ENCODE measurements at places on chromosomes 12 and 14.

DNA sequence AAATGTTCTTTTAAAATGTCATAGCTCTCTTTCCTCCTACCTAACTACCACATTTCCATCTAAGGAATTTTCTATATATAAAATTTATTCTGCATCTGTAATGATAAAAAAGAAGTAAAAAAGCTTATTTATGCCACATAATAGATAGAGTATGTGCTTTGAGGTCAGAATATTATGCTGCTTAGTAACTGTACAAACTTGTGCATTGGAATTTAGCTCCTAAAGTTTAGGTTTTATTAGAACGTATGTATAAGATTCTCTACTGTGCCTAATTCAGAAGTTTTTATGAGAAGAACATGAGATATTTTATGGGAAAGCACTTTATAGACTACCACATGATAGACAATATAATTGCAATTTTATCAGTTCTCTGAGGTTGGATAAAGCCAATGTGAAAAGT is 384.6 kb downstream of the SLC16A7 start:
- DNase-seq = no peak

- no peak for DNase-seq
Measured at GRCh38 chr12:114668886-114669288, 15.1 kb downstream of the TBX3 start.

GRCh38 chr12:54786081-54786480 is 68.2 kb upstream of the MUCL1 start:
- no peak for DNase-seq

DNA sequence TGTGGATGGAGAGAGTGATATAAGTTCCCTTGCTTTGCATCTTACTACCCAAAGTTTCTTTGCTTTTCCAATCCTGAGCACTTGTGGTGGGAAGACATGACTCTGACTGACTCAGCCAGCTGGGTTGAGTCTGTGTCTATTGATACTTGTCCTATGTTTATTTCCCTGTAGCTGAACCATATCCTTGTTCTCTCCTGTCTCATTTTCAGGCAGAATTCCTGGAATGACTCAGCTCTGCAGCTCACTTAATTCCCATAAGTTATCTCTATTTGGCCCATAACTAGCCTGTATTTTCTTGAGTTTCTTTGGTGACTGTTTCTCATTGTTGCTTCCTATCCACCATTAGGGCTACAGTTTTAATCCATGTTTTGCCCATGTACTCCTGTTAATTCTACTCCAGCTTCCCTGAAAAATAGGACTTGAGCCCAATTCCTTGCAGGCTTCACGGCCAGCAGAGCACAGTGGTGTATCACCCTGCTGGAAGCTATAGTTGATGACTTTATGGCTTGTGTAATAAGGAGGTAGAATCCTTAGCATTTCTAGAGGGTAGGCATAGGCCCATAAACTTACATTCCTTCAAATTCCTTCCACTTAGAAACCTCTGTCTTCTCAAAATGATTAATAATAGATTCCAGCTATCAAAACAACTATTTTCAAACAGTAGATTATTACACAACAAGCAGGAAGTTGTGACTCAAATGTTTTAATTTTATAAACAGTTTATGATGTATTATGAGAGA is 183.1 kb downstream of the TMTC3 start:
- no peak for DNase-seq

DNA sequence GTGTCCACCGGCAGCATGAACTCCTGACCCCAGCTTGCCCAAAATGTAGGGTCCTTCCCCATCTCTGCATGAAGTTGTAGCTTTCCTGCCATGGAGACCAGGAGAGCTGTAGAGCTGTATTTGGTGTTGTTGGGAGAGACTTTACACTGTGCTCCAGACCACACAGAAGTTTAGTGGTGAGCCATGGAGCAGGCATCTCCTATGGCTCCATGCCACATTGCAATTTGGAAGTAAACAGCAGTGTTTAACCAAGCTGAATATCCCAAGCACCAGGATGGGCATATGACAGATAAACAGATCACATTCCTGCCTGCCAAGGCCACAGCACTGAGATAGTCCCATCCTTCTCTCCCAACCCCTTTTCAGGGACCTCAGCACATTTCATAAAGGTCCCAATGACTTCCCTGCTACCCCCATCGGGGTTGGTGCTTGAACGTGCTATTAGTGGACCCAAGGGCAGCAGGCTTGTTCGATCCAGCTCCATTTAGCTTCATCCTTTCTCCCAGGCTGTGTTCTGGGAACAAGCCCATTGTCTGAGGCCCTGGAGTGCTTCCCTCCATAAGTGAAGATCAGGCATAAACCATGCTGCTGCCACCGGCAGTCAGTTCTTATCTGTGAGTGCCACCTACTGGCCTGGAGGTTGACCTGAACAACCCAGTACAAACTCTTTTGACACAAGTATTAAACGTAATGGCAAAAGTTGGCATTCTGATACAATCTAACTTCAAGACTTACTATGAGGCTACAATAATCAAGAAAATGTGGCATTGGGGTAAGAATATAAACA is 172.3 kb upstream of the ATXN7L3B start:
- DNase-seq = no peak

- no peak for DNase-seq
Measured at GRCh38 chr12:57080855-57081254, 2.3 kb upstream of the NEMP1 start.

GRCh38 chr12:64390275-64390851 is at the start of gene C12orf56:
Gene C12orf56 (minus strand): TSS chr12:64390758. CDS start chr12:64390565, 193 bp downstream.
- DNase-seq = no peak

DNA sequence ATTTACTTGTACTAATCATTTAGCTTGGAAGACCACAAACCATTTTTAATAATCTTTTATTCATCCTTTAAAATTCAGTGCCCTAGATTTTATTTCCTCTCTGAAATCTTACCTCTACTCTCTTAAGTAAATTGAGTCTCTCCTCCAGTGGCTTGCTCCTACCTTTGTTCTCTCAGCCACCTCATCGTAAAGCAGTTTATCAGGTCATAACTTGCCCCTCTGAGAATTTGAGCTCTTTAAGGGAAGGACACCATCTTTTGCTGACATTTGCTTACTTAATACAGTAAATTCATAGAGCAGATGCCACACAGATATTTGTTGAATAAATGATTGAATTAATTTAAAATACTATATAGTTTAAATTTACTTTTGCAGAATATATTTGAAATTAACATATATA is 794.3 kb downstream of the C12orf50 start:
- no peak for DNase-seq

DNA sequence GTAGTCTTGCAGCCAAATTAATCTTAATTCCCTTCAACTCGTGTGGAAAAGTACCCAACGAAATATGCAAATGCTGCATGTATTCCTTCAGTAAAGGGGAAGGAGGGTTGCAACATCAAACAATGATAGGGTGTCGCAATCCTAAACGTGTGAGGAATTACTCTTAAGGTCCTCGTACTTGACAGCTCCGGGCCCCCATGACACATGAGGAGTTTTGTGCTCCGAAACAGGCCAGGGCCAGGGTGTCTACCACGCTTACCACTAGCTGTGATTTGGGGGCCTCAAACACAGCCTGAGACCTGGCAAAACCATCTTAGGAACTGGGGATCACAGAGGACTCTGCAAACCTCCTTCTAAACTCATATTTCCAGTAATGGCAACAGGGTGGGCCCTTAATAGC is 20.4 kb downstream of the FOS start:
- no peak for DNase-seq

DNA sequence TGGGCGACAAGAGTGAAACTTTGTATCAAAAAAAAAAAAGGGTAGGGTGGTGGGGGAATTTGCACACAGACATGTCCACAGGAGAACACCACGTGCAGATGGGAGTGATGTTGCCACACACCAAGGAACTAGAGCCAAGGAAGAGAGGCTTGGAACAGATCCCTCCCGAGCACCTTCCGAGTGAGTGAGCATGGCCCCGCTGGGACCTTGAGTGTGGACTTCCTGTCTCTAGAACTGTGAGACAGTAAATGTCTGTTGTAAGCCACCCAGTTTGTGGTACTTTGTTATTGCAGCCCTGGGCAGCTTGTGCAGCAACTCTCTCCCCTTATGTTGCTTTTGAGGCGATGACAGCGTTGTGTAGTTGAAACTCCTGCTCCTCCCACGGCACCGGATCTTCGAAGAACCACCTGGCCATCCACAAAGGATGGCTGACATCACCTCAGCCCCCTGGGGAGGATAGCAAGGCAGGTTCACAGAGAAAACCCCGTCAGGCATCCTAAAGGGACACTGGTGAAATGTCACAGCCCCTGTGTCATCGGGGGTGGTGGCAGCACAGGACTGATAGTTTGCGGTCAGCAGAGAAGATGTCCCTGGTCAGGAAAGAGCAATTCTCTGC is 54.7 kb upstream of the PLEKHG3 start:
- no peak for DNase-seq

Measured in stimulated activated CD4-positive, alpha-beta T cell treated with anti-CD3 and anti-CD28 coated beads, Interleukin-15, amount 100 ng/mL, for 1 hour (primary cell).